ENCODE measurements at places on chromosomes 5 and 9.
A peak's percentile ranks its signal among the peaks of the same experiment; 100 is the strongest.

- no peak for DNase-seq
Observed at GRCh38 chr9:86176468-86176867, 77.1 kb upstream of the GOLM1 start.

DNA sequence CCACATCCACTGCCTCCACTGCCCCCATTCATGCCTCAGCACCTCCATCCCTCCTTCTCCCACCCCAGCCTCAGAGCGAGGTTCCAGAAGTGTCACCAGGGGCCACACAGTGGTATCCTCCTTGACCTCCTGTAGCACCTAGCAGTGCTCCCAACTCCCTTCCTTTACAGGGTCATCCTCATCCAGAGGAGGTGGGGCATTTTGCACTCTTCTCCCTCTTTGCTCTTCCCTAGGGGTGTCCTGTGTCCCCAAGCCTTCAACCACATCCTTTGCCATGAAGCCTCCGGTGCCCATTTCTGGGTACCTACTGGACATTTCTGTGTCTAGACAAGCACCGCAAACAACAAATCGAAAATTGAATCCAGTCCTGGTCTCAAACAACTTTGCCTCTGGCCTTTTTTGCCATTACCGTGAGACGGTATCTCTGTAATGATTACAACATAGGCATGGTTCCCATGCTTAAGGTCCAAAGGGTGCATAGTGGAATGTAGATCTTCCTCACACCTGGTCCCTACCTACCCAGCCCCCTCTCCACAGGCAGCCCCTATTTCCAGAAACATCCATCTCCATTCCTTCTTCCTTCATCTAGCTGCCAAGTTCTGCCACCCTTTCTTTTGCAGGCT, 17.6 kb downstream of the WWC1 start:
- no peak for DNase-seq

GRCh38 chr9:107789001-107789700, 299.6 kb upstream of the KLF4 start:
- no peak for DNase-seq

GRCh38 chr5:53438486-53439472, 41.6 kb upstream of the FST start:
- DNase-seq = no peak

- DNase-seq = no peak
Observed at GRCh38 chr5:73968246-73968645, 342.2 kb downstream of the ARHGEF28 start.

DNA sequence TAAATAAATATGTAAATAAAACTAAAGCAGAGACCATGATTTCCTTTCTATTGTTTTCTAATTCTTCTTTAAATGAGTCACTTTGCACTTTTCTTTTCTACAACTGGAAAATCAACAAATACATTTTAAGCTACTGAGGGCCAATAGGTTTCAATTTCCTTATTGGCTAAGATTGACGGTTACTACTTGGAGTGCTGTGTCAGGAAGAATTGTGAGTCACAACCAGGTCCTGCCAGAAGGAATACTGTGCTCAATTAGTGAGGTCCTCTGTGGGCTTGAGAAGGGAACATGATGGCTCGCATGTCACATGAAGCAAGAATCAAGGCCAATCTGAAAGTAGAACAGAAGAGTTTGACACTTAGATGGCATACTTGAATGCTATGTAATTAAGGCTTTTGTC, 110.8 kb downstream of the HMHB1 start:
- DNase-seq = peak; percentile 81

GRCh38 chr5:112935675-112936074, 13.6 kb upstream of the REEP5 start:
- DNase-seq = no peak

- no peak for DNase-seq
Observed at GRCh38 chr5:152884006-152884405, 478.9 kb upstream of the NMUR2 start.

DNA sequence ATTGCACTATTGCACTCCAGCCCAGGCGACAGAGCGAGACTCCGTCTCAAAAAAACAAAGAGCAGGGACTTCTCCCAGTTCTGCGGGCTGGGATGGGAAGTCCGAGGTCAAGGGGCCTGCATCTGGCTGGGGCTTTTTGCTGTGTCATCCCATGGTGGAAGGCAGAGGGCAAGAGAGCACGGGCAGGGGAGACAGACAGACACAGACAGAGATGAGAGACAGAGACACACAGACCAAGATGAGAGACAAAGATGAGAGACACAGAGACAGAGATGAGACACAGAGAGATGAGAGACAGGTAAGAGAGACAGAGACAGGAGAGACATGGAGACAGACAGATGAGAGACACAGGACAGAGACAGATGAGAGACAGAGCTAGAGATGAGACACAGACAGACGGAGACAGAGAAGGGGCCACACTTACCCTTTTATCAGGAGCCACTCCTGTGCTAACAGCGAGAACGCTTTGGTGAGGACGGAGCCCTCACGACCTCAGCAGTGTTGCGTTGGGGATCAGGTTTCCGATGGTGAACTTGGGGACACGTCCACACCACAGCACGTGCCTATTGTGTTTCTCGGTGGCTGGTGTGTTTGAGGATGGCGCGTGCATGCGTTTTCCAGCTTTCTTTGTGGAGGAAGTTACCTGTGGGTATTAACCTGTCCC, 8.9 kb upstream of the TOR4A start:
- DNase-seq = no peak

DNA sequence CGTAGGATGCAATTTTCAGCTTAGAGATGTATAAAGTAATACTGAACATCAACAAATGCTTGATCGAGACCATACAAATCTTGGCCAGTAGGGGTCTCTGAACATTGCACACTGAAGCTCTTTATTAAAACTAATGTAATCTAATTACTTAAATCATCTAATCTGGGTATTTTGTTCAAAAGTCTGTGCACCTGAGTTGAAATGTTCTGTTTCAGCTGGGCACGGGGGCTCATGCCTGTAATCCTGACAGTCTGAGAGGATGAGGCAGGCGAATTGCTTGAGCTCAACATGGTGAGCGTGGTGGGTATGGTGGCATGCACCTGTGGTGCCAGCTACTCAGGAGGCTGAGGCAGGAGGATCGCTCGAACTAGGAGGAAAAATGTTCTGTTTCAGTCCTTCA, 41.0 kb downstream of the ESM1 start:
- DNase-seq = peak; percentile 24

GRCh38 chr5:95134326-95134725, 150.6 kb downstream of the MCTP1 start:
- DNase-seq = no peak

- DNase-seq = no peak
Observed at GRCh38 chr5:15650266-15650665, 150.3 kb downstream of the FBXL7 start.

DNA sequence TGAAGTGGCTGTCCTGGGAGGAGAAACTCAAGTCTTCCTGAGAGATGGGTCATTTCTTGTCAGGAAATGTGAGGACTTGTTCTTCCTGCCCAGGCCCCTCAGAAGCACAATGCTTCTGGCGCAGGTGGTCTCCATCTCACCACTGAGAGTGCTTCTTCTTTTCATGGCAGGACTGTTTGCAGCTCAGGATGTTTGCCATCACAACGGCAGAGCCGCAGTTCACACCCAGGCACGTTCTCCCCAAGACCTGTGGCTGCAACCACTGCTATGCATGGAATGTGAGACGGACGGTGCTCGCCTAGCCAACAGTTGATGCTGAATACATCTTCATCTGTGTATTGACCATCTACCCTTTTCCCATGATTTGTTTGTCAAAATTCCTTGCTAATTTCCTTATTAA, 216.3 kb downstream of the GADD45G start:
- DNase-seq = no peak

DNA sequence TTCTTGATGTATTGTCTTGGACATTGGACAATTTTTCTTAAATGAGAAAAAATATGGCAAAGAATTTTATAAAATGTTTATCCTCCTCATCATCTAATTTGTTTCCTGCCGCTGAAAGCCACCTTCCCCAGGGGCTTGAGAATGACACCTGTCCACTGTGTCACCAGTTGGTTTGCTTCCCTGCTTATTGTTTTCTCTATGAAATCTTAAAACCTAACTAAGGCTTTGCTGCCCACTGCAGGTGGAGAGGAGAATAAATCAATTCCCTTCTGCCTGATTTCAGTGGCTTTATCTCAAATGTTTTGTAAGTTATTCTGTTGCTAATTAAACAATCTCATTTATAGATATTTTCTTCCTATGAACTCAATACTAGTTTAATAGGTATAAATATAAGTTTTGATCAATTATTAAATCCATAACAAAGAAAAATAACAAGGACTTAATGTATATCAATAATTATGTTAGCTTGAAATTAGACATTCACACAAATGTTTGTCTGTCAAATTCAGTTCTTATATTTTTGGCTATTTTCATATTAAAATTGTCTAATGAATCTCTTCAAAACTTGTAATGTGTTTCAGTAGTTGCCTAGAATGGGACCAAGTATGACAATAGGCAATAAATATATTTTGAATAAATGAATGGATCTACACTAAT, 822.5 kb downstream of the PTPRD start:
- no peak for DNase-seq

DNA sequence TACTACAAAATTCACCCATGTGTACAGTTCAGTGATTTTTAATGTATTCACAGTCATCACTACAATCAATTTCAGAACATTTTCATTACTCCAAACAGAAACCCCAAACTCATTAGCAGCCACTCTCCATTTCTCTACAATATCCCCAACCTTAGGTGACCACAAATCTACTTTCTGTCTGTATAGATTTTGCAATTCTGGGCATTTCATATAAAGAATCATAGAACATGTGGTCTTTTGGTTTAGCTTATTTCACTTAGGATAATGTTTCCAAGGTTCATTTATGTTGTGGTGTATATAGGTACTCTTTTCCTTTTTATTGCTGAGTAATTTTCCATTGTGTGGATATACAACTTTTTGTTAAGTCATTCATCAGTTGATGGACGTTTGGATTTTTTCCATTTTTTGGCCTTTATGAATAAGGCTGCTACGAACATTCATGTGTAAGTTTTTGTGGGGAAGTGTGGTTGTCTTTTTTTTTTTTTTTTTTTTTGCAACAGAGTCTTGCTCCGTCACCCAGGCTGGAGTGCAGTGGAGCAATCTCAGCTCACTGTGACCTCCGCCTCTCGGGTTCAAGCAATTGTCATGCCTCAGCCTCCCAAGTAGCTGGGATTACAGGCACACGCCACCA, 54.5 kb downstream of the DOCK8 start:
- DNase-seq = no peak

DNA sequence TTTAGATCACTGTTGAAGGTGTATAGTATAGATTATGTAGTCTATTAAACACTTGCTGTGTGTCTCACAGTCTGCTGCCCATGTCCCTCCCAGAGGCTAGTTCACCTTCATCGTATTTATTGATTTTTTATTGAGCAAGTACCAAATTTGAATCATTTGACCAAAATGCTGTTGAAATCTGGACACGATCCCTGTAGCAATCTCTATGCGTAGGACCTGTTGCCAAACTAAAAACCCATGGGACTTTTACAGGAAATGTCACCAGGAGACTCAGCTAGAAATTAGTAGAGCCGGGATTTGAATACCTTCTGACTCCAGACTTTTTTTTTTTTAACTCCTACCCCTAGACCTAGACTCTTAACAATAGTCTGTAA, 17.5 kb downstream of the SLC31A1 start:
- no peak for DNase-seq

DNA sequence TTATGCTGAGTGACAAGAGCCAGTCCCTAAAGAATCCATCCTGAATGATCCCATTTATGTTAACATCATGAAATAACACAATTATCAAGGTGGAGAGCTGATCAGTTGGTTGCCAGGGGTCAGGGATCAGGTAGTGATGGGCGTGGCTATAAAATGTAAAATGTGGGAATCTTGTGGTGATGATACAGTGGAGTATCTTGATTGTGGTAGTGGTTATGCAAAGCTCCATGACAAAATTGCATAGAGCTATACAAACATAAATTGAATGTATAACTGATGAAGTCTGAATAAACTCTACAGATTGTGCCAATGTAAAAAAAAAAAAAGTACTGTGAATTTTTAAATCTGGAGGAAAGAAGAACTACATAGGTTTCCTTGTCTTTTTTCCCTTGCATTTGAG, 104.6 kb upstream of the SPATA31C2 start:
- no peak for DNase-seq

- DNase-seq = no peak
Observed at GRCh38 chr9:124290053-124290591, 32.4 kb downstream of the NEK6 start.

DNA sequence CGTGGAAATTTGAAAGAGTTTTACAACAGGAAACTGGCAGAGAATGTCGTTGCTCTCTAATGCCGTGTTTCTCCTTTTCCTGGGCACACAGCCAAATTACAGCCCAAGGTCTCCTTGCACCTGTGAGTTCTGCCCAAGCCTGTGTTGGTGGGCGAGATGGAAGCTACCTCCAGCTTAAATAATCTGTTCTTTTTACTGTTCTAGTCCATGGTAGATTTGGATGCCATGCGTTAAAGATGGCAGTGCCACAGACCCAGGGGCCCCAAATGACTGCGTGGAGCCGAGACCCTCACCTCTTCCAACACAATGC, 92.6 kb upstream of the IRX4 start:
- DNase-seq = no peak

- DNase-seq = no peak
Observed at GRCh38 chr9:86352440-86353077, 1.7 kb downstream of the TUT7 start.

GRCh38 chr5:100647461-100648230, 112.5 kb downstream of the FAM174A start:
- DNase-seq = no peak

- DNase-seq = no peak
Observed at GRCh38 chr9:106964822-106965525, 102.0 kb downstream of the ZNF462 start.

DNA sequence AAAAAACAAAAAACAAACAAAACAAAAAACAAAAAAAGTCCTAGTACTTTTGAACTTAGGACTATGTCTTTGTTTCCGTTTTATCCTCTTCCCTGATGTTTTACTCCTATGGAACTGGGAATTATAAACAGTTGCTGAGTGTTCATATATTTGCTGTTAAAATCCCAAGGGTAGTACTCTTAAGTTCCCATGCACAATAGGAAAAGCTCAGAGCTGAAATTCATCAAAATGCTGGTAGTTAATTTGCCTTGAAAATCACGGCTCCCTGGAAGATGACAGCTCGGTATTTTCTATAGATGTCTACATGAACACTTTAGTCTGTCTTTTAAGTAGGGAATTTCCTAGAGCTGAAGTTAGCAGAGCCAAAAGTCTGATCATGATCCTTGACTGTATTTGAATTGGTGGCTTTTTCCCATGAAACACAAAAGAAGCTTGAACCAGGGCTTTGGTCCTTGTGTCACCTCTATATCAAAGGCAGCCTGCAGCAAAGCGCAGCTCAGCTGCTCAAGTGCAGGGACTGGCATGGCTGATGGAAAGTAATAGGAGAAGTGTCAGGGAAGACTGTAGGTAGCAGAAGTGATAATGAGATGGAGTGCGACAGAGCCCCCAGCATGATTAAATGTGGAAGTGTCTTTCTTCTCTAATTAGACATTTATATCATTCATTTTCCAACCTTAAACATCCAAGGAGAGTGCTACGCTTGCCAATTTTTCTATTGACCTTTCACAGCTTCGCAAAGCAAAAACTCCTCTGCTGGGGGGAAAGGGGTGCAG, 310.9 kb downstream of the TRIM36 start:
- DNase-seq = no peak

- no peak for DNase-seq
Observed at GRCh38 chr9:71743882-71744281, 24.4 kb downstream of the CEMIP2 start.

GRCh38 chr9:20568400-20568799, 53.9 kb downstream of the MLLT3 start:
- no peak for DNase-seq

- DNase-seq = no peak
Observed at GRCh38 chr5:157602505-157602904, 26.9 kb upstream of the ADAM19 start.

- DNase-seq = no peak
Observed at GRCh38 chr9:78676623-78677022, 379.7 kb downstream of the PSAT1 start.
